ENCODE measurements at places on chromosomes 7 and 10.

DNA sequence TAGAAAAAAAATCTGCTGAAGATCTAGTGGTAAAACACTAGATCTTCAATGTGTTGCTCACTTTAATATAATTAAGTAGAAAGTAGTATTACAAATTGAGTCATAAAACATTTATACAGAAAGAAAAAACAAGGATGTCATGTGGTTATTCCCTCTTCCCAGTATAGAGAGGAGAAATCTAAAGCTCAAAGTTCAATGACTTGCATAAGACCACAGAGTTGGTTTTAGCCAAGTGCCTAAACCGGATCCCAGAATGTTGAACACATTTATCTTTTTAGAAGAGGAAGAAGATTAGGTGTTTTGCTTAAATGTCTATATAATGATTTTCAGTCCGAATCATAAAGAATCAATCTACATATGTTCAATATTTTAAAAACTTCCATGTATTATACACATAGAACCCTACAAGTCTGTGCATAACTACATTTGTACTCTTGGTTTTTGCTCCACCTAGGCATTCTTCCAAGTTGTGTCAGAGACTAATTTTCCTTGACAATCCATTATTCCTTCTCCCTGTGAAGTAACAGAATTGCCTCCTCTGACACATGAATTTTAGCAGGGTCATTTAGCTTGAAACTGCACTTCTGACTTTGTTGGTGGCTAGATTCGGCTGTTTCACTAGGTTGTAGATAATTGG lies 389.2 kb downstream of the MAGI2 start:
- DNase-seq: no peak

GRCh38 chr10:88892222-88892967 lies 12.3 kb downstream of the STAMBPL1 start:
- DNase-seq: no peak

DNA sequence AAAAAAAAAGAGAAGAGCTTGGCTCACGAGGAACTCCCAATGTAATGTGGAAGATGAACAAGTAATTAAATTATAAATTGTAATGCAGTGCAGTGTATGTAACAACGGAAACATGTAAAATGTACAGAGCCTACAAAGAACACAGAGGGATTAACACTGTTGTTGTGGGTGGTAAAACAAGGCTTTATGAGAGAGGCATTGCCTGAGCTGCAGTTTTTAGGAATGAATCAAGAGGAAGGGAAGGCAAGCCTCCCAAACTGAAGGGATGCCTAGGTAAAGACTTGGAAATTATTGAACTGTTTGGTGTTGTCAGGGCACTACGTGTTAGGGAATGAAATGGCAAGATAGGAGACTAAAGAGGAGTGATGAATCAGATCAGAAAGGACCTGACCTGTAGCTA lies 213.7 kb downstream of the HTR7 start:
- no peak for DNase-seq

DNA sequence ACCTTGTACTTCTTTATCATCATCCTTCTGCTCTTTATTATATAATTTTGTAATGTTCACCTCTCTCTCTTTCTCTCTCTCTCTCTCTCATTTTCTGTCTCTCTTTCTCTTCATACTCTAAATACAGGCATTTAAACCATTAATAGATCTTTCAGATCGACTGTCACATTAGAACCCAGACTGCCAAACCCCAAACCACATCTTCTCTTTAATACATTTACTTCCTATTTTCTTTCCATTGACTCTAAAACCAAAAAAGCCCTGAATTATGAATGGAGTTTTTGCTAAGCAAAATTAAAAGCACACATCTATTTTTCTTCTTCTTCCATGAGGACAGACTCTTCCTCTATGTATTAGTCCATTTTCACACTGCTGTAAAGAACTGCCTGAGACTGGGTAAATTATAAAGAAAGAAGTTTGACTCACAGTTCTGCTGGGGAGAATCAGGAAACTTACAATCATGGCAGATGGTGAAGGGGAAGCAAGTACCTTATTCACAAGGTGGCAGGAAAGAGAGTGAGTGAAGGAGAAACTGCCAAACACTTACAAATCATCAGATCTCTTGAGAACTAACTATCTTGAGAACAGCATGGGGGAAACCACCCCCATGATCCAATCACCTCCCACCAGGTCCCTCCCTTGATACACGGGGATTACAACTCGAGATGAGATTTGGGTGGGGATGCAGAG lies 272.7 kb upstream of the MGMT start:
- no peak for DNase-seq

DNA sequence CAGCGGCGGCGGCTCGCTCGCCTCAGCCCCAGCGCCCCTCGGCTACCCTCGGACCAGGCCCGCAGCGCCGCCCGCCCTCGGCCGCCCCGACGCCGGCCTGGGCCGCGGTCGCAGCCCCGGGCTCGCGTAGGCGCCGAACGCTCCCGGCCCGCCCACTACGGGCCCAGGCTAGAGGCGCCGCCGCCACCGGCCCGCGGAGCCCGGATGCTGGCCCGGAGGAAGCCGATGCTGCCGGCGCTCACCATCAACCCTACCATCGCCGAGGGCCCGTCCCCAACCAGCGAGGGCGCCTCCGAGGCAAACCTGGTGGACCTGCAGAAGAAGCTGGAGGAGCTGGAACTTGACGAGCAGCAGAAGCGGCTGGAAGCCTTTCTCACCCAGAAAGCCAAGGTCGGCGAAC lies 18.2 kb upstream of the TSPAN33 start:
- DNase-seq: no peak

DNA sequence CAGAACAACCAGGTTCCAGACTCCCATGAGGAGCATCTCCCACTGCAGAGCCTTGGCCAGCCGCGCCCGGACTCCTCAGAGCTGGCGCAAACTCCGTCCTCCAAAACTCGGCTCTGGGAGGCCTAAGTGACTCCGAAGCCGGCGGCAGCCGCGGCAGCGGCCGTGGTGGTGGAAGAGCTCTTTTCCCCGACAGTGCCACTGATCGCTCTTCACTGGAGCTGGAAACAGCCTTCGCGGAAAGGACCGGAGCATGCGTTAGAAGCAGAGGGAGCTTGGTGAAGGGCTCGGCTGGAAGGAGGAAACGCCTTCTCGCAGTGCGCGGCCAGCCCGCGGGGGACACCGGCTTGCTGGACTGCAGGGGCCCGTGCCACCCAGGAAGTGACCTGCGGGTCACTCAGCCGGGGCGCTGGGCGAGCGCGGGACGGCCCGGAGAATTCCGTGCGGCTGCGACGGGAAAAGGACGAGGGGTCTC lies 5.0 kb upstream of the HOXA13 start:
- DNase-seq: no peak

DNA sequence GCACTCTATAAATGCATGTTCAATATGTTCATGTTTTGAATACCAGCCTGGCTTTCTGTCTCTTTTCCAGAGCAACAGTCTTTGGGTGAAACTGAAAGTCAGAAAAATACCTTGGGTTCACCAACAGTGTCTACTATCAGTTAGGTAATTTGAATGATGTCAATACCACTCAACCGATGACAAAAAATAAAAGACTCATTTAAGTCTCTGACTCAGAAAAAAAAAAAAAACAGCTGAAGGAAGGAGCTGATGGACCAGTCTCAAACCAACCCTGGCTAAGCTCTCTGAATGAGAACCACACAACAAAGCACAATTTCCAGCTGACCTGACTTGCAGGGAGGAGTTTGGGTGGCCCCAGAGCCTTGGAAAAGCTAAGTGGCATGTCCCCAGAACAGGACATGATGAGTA lies 42.5 kb downstream of the ABLIM1 start:
- no peak for DNase-seq

GRCh38 chr10:110698782-110699201 lies 54.7 kb downstream of the RBM20 start:
- no peak for DNase-seq

DNA sequence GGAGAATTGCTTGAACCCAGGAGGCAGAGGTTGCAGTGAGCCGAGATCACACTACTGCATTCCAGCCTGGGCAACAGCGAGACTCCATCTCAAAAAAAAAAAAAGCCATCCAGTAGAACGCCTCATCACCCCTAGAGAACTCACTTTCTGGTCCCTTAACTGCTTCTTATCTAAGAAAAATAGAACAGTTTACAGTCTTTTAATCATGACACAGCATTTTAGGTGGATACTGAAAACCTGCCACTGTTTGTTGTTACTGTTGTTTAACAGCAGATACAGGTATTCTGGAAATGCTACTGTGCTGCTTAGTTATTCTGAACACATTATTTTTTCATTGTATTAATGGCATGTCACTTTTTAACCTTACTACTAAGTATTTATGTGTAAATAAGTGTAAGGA lies 624.3 kb upstream of the GHITM start:
- DNase-seq: no peak

- no peak for DNase-seq
These were observed 3.7 kb downstream of the PGAM2 start for GRCh38 chr7:44061645-44062179.

GRCh38 chr7:46710927-46711326 lies 789.9 kb upstream of the IGFBP3 start:
- no peak for DNase-seq

DNA sequence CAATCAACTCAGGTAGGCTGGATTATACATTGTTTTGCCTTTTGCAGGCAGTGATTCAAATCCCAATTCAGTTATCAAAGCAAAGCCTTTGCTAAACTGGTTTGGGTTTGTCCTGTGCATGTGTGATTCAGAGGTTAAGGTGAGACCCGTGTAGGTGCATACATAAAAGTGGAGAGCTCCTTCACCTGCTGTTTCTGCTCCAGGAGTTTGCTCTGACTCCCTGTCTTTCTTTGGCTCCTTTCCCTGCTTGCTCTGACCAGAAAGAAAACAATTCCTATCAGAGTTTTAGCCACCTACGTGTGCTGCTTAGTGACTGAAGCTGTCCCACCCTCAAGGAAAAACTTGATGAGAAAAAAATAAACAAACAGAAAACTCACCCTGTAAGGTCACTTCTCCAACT lies 101.1 kb downstream of the TPST1 start:
- no peak for DNase-seq

DNA sequence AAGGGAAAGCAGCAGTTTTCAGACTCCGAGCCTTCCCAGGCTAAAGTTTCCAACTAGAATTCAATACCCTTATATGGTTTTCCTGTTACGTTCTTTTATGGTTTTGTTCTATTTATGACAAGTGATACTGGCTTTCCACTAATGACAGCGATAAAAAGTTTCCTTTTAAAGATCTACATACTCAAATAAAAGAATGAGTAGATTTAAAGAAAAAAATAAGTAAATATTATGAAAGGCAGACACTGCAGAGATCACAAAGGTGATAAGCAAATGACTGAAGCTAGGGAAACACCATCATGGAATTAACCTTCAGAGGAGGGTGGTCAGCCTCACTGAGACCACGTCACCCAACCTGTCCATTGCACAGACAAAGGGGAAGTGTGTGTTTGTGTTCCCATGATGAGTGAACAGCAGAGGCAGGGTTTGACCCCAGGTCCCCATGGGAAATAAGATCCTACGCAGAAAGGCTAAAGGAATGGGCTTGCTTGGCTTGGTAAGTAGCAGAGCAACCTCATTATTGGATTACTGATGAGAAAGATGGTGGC lies 4.0 kb downstream of the VSIR start:
- peak; percentile 38 for DNase-seq

GRCh38 chr10:51547941-51548340 lies 151.5 kb downstream of the CSTF2T start:
- DNase-seq: no peak

GRCh38 chr7:210401-210925 lies 18.1 kb downstream of the FAM20C start:
- DNase-seq: no peak

DNA sequence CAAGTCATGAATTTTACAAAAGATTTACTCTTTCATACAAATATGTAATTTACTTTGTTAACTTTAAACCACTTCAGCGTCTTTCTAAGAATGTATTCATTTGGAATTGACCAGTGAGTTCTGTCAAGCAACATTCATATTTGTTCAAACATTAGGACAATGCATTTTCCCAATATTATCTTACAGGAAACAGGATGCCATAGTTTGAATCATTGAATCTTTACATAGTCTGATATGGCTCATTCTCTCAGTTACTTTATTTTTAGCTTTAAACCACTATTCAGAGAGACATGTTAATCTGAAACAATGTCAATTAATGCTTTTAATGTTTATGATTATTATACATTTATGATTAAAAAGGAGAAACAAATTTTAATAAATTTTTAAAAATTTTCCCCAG lies 21.1 kb upstream of the MEOX2 start:
- DNase-seq: no peak

DNA sequence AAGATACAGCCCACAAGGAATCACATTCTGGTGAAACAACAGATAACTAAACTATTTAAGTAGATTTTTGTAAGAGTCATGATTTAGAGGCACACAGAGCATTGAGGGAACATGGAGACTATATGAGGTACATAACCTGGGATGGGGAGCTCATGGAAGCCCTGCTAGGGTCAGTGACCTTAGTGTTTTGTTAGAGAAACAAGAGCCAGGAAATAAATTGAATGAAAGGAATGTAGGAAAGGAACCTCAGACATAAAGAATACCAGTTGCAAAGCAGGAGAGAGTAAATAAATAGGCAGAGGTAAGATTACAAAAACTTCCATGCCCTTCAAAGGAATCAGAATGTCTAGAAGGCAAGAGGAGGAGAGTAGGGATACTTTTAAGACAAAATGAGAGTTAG lies 1076.9 kb downstream of the CNTNAP2 start:
- DNase-seq: no peak

GRCh38 chr10:97197030-97197500 lies 11.3 kb upstream of the SLIT1 start:
- no peak for DNase-seq

DNA sequence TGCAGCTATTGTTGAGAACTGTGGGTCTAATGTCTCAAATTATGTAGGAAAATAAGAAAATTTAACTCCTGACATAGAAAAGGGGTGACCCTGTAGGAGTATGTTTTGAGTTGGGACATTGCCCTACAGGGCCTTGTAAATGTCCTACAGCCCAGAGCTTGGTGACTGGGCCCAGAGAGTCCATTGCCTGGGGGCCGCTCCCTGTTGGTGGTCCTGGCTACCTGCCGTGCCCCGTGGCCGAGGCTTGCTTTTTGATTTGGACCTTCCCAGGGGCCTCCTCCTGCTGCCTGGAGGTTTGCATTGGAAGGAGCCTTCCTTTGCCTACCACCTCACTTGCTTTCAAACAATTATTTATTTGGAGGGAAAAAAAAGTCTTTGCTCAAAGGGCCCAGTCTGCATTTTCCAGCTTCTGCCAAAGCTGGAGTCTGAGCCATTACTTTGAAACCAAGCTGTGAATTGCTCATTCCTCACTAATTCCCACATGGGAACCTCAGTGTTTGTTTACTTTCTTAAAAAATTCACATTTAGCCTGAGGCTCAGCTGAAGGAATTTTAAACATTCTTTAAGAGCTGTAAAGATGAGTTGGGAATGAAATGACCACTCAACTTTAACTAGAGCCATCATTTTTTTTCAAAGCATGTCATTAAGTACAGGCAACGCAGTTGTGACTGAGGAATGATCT lies 355.0 kb downstream of the GLRX3 start:
- no peak for DNase-seq

- no peak for DNase-seq
These were observed 509.7 kb upstream of the PODXL start for GRCh38 chr7:132065989-132066603.

GRCh38 chr7:149468208-149468607 lies 7.3 kb upstream of the ZNF777 start:
- DNase-seq: no peak
